ENCODE measurements at places on chromosomes 2 and 18.

GRCh38 chr2:130363479-130363878 is 7.6 kb downstream of the PTPN18 start:
- no peak for DNase-seq

DNA sequence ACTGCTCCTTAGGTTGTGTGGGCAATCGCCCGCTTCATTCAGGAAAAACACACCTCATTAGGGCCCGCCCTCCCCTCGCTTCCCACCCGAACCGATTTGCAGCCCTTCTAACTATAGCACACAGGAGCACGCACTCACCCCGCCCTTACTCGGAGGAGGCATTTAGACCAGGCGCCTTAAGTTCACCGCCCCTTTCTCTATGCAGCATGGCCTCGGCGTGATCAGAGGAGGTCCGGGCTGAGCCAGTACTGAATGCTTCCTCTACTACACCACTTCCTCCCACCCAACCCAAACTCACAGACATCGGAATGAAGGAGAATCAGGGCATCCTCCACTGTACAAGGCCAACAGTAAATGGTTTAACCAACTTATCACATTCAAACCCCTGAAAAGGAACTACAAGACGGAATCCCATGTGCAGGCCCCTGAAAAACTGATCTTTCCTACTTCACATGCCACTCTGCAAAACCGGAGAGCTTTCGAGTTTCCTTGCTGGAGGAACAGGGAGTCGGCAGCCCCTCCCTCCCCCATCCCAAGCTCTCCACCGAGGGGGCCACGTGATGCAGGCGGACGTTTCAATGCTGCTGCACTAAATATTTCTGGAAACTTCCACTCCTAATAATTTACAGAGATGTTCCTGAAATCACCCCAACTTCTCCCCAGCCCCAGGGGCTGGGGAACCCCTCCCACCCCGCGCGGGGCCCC is 1.4 kb downstream of the XPO1 start:
- peak; percentile 83 for DNase-seq

GRCh38 chr2:53969285-53969967 is 1.4 kb downstream of the PSME4 start:
- peak; percentile 41 for DNase-seq

DNA sequence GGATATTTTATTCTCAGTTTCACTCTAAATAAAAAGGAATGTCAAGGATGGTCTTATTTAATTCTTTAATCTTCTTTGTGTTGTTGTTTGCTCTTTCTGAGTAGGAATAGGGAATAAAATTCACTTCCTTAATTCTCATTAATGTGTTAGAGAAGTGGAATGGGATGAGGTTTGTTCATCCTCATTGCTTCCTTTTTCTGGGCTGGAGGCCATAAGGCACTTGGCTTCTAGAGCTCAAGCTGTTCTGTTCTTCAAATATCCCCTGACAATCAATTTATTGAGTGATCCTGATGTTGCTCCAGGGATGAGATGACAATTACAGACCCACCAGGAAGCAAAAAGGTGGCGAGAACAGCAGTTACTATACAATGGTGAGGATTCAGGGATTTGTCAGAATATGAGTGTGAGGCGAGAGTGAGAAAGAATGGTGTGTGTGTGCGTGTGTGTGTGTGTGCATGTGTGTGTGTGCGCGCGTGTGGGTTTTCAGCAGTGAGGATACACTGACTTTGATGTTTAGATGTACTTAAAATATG is 557.6 kb upstream of the FANCL start:
- no peak for DNase-seq

GRCh38 chr2:40534528-40534927 is 82.6 kb upstream of the SLC8A1 start:
- DNase-seq, result no peak

- no peak for DNase-seq
Measured at GRCh38 chr2:233487748-233488345, 78.7 kb downstream of the USP40 start.

GRCh38 chr18:8776013-8776943 is 70.9 kb downstream of the MTCL1 start:
- DNase-seq, result no peak

GRCh38 chr2:30584116-30584515 is 137.1 kb downstream of the LCLAT1 start:
- DNase-seq, result no peak

- DNase-seq, result no peak
Measured at GRCh38 chr18:697800-698199, 14.6 kb downstream of the ENOSF1 start.

GRCh38 chr18:58446391-58447060 is 182.4 kb downstream of the ALPK2 start:
- no peak for DNase-seq

DNA sequence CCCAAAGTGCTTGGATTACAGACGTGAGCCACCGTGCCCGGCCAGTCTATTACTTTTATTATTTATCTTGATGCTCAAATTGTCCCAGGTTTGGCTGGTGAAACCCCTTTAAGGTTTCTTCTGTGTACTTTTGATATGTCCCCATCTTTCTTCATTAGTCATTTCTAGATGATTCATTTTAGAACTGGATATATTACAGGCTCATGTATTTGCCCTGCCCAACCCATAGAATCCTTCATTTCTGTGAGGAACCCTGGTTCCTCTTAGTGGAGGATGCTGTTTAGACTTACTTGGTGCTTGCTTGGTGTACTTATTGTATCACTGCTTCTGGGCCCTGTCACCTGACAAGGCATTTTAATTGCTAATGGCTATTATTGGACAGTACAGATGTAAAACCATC is 40.1 kb downstream of the KCMF1 start:
- DNase-seq, result no peak

DNA sequence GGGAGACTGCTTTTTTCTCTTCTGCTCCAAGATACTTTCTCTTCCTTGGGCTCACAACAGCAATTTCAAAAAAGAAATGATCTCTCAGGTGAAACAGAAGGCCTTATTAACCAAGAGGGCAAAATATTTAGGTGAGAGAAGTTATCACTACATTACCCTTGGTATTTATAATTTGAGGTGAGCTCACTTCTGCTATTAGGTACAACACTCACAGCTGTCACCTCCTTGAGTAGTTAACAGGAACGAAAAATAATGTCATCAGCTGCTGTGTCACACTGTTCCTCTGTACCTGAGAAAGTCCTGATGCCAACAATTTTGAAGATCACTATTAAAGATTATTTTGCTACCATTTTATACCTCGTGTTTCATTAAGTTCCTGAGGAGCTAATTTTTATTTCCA is 205.0 kb downstream of the DLGAP1 start:
- no peak for DNase-seq

DNA sequence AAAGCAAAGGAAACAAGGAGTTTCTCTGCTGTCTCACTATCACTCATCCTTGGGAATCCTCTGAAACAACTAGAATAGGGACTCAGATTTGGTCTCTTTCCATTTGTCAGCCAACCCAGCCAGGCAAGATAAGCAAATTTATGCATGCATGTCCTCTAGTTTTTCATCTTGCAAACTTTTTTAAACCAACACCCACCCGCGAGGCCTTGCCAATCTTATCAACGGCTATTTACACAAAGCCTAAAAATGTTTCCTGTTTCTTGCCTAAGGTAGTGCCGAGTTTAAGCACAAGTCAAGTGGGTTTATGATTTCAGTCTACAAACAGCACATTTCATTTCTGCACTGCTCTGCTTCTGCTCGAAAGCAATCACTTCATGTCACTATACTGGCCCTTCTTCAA is 240.9 kb downstream of the STK39 start:
- DNase-seq, result no peak

GRCh38 chr2:85605406-85606115 is 3.1 kb upstream of the TMEM150A start:
- DNase-seq, result no peak

GRCh38 chr2:151930042-151930441 is 101.8 kb upstream of the ARL5A start:
- no peak for DNase-seq
